ENCODE measurements at places on chromosomes 12 and 14.

- no peak for DNase-seq
These were observed 2.6 kb upstream of the CAPRIN2 start for GRCh38 chr12:30757316-30757715.

GRCh38 chr12:11969437-11970154, 101.1 kb upstream of the BCL2L14 start:
- DNase-seq = no peak

DNA sequence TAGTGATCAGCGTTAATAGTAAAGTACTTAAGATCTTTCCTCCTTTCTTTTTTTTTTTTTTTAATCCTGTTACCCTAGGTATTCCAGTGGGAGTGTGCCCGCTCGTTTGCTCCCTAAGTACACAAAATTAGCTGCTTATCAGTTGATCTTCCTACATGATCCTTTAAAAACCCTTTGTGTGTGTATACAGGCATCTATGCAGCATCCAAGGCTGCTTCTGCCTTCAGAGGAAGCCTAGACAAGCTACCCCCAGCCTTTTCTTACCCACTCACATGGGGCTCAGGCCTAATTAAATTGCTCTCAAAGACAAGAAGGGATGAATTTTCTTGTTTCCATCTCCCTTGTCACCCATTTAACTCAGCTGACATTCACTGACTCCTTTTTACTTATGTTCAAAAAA, 343.4 kb upstream of the LMO3 start:
- no peak for DNase-seq

DNA sequence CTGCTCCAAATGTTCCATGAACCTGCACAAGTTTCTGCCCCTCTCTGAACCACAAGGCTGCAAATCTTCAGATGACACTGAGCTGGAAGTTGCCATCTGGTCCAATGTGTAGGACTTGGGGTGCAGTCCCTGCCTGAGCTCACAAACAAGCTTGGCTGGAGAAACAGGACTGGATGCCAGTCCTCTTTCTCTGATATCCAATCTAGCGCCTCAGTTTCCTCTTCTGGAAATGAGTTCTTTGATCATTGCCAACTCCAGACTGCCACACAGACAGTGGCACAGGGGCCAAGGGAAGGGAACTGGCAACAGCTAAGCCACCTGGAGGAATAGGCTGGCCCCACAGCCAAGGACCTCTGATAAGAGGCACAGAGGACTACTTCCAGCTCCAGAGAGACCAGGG, 15.5 kb downstream of the CMKLR1 start:
- DNase-seq = no peak

DNA sequence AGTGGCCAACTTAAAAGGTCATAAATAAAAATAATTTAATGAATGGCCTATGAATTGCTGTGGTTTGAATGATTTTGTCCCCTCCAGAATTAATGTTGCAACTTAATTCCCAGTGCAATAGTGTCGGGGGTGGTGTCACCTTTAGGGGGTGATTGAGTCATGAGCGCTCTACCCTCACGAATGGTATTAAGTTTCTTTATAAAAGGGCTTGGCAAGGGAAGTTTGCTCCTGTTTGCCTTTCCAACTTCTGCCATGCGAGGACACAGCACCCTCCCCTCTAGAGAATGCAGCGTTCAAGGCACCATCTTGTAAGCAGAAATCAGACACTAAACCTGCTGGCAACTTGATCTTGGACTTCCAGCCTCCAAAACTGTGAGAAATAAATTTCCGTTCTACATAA, 253.3 kb downstream of the ATXN7L3B start:
- DNase-seq = no peak

GRCh38 chr12:27618836-27619235, 77.4 kb upstream of the REP15 start:
- no peak for DNase-seq

GRCh38 chr12:14723763-14724162, 27.4 kb upstream of the GUCY2C start:
- DNase-seq = peak; percentile 28

Measured in myocyte (in vitro differentiated cells).